EL (cell line): ENCODE measurements at places on chromosomes 4 and X.

DNA sequence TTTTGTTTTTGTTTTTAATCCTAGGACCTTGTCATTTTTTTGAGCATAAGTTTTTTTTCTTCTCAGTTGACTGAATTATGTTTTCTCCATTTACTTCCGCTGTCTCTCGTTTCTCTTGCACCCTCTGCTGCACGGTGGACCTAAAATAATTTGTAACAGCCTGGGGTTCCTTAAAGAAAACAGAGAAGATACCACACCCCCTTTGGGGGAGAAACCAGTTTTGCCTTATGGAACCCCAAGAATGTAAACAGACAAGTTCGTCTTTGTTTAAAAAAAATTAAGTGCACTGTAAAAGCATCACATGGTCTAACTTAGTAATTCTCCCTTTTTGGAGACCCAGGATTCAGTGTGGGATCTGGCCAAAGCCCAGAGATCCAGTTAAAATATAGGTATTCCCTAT lies 32.8 kb upstream of the MAGEA4 start:
- no peak for DNase-seq

GRCh38 chrX:9368262-9368661 lies 96.6 kb upstream of the TBL1X start:
- no peak for DNase-seq

DNA sequence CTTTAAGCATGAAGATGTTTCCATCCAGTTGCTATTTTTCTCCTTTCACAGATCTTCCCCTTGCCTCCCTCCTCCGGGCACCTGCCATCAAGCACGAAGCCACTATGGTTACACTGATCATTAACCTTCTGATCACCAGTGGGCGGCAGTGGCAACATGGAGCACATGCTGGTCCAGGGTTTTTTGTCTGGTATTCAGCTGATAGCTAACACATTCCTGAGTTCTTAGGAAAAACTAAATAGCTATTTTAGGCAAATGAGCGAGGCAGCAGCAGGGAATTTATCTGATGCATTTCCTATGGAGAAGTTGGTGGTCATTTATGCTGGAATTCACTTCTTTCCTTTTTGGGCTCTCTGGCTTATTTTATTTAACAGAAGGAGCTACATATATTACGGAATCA lies 22.9 kb downstream of the SHISA3 start:
- DNase-seq = no peak

GRCh38 chr4:21198683-21199082 lies 498.4 kb downstream of the PACRGL start:
- DNase-seq = no peak

GRCh38 chrX:124208660-124209059 lies 123.8 kb upstream of the TEX13D start:
- no peak for DNase-seq

GRCh38 chr4:36360755-36361154 lies 79.3 kb downstream of the DTHD1 start:
- DNase-seq = no peak

- DNase-seq = no peak
Measured at GRCh38 chrX:132452911-132453550, 35.8 kb downstream of the MBNL3 start.

DNA sequence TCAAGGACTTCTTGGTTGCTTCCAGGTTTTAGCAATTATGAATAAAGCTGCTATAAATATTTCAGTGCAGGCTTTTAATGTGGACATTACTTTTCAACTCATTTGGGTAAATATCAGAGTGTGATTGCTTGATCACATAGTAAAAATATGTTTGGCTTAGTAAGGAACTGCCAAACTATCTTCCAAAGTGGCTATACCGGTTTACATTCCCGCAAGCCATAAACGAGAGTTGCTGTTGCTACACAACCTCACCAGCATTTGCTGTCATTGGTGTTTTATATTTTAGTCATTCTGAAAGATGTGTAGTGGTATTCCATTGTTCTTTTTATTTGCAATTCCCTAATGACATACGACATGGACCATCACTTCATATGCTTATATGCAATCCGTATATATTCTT lies 30.9 kb upstream of the SPOCK3 start:
- no peak for DNase-seq

GRCh38 chrX:131213400-131213799 lies 75.7 kb downstream of the IGSF1 start:
- no peak for DNase-seq

DNA sequence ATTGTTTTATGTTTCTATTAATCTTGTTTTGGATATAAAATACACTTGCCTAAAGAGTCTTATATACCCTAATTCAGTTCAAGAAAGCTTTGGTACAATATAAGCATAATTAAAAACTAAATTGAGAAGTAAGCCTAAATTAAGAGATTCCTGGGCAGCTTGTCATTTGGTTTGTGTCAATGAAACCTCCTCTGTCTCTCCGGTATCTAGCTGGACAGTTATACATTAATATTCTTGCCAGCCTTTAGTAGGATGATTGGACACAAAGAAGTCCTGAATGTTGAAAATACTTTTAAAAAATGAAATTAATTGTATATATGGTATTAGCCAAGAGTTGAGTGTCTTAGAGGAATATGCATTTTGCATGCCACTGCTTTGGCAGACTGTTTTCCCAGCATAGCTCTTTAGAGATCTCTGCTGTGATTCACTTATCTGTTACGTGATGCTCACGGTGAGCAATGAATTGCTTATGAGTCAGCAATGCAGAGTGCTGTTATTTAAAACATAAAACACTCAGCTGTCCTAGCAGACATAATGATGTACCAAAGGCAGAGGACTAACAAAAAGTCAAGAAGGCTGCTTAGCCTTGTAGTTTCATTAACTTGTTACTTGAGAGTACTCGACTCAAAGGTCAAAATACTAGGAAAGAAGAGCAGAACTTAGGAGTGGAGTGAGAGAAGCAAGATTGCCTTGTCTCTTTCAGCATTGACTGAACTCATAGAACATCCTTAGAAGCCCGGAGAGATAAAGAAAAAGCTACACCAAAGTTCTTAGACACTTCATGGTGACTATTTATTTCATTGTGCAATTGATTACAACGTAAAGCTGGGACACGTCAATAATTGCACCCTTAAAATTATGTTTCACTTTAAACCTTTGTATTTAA lies 1296.1 kb upstream of the PCDH7 start:
- DNase-seq = peak; percentile 89

- DNase-seq = peak; percentile 17
Measured at GRCh38 chr4:165864271-165864670, 8.8 kb upstream of the TLL1 start.

DNA sequence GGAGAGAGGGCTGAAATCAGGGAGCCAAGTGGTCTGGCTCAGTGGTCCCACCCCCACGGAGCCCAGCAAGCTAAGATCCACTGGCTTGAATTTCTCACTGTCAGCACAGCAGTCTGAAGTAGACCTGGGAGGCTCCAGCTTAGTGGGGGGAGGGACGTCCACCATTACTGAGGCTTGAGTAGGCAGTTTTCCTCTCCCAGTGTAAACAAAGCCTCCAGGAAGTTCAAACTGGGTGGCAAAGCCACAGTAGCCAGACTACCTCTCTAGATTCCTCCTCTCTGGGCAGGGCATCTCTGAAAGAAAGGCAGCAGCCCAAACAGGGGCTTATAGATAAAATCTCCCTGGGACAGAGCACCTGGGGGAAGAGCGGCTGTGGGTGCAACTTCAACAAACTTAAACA lies 88.1 kb downstream of the NPFFR2 start:
- DNase-seq = no peak

DNA sequence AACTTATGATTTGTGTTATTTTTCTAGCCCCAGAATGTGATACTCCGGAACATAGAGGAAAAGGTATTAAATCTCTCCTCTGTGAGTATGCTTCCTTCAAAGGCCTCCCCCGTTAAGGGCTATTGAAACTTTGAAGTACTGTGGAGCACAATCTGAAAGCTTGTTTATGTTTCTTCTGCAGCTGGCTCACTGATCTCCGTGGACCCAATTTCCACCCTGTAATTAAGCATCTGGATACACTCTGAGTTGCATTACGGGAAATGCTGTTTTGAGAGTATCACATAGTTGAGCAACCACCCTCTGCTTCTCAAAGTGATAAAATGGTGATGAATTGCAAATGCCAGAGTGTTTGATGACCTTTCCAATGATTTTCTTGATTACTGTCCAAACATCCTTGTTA lies 296.8 kb upstream of the PABPC5 start:
- no peak for DNase-seq

DNA sequence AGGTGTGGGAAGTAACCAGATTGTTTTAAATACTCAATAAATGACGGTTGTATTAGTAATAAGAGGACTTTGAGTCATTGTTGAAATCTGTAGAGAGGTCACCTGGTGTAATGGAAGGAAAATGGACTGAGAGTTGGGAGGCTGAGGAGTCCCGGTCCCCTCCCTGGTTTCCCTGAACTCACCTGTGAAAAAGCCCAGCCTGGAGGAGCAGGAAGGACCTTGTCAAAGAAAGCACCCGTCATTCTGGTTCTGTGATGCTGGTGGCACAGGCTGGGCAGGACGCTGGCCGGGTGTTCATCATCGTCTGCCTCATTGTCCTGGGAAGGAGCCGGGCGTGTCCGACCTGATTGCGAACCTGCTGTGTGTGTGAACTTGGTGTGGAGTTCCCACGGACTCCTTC lies 70.8 kb downstream of the SORCS2 start:
- no peak for DNase-seq

DNA sequence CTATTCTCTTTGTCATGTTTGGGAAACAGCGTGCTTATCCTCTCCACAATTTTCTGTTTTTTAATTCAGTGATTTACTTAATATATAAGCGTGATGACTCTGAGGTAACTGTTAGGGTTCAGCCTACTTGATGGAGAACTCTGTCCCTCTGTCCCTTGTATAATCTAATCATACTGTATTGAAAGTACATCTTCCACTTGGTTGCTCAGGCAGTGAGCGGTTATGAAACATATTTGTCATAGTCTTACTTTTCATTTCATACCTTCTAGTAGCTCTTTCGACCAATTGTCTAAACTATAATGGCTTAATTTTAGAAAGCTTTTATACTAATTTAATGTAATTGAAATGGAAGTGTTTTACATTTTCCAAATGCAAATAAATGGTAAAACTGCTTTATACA lies 469.0 kb downstream of the TLL1 start:
- no peak for DNase-seq

DNA sequence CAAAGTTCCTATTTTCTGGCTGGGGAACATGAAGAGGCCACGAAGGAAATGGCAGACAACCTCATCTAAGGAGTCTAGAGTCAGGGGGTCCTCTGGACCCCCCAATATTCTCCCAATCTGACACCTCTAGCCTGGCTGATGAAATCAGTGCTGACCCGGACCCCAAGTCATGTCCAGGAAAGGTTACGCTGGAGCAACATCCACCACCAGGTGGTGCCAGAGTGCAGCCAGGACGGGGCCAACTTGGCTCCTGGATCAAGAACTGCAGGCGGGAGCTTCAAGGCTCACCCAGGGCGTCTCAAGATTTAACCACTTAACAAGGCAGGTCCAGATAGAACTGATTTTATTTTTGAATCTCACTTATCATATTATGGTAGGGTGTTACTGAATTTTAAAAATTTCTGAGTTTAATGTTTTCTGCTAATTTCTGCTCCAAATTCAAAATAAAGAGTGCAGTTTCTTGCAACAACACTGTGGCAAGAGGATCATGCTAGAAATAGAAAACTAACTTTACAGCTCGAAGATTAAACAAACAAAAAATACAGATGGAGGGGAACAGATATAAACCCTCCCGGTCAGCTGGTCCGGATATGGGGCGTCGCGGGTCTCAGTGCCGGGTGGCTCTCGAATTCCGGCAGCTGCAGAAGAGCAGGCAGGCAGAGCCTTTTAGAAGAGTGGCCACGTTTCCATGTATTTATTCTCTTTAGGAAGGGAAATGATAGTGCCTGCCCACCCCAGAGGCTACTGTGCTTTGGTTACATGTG lies 135.5 kb downstream of the AFAP1 start:
- peak; percentile 77 for DNase-seq

DNA sequence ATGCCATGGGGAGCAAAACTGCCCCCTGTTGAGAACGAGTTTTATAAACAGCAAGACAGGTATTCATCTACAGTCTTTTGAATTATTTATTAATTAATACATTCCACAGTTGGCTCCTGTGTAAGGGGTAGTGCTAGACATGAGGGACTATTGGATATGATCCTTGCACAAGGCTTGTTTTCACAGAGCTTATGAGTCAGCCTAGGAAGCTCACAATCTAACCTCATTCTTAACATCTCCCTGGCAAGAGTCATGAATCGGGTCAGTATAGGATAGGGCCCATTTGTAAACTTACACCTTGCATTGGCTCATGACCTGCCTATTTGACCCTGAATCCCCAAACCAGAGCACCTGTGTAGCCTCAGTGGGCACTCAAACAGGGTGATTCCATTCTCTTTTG lies 209.1 kb upstream of the HCCS start:
- peak; percentile 60 for DNase-seq

GRCh38 chr4:14520171-14520570 lies 482.1 kb upstream of the CPEB2 start:
- peak; percentile 41 for DNase-seq

DNA sequence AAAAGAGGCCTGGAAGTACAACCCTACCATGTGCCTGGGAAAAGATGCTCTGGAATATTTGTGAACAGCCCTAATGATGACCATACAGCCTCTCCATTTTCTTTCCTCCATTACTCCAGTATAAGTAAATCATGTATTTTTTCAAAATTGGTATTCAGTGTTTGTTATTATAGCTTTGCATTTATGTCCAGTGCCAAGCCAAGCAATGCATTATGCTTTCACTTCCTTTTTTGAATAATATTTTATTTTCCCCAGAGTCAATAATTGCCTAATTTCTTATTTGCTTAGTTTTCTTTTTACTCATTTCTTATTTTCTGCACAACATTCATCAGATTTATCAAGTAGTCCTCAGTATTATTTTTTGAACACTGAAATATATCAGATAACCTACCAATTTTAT lies 49.3 kb upstream of the EOLA2 start:
- DNase-seq = no peak

GRCh38 chr4:134470544-134470943 lies 269.0 kb upstream of the PABPC4L start:
- peak; percentile 4 for DNase-seq

GRCh38 chrX:34300871-34301270 lies 168.8 kb upstream of the FAM47A start:
- peak; percentile 8 for DNase-seq

DNA sequence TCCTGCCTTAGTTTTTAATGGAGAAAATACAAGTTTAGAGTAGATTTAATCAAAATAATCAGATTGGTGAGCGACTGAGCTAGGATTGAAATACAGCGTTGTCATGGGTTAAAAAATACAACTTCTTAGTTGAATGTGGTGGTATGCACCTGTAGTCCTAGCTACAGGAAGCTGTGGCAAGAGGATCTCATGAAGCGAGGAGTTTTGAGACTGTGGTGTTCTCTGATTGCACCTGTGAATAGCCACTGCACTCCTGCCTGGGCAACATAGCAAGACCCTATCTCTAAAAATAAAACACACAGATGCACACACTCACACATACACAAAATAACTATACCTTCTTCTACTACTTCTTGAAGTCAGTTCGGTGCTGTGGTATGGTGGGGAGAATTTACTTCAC lies 19.8 kb upstream of the GBA3 start:
- no peak for DNase-seq

- no peak for DNase-seq
Measured at GRCh38 chr4:183356931-183357675, 34.9 kb upstream of the CLDN24 start.
